ENCODE measurements at places on chromosomes 5 and 9. TPM values are rescaled to one million over a fixed set of nuclear protein-coding genes. Genes with fewer than 3 reads are reported as not detected.

TMEM252 gene
- not detected for total RNA-seq

GNA14 gene
- total RNA-seq = not detected

RNF145 gene
- total RNA-seq = 144 TPM

SOX30 gene
- 0.07 TPM for total RNA-seq

BASP1 gene
- 320 TPM for total RNA-seq

Data from A549 treated with CpdA at 1 μM for 4 hours (cell line).